ENCODE measurements at places on chromosomes 11 and 22. TPM values are rescaled to one million over a fixed set of nuclear protein-coding genes. Genes with fewer than 3 reads are reported as not detected.

DNA sequence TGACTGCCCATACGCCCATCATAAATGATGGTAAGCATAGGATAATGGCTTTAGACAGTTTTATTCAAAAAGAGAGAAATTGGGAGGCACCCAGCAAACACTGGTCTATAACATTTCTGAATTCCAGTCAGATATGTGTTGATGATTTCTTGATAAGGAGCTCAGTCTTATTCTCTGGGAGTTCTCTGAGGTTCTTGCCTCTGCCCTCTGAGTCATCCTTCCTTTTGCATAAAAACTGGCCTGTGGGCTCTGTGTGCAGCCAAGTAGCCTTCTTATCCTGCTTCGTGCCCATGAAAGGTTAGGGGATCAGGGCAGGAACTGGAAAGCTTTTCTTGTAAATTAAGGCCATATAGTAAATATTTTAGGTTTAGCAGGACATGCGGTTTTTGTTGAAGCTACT is 48.9 kb downstream of the FAR1 start:
- no peak for DNase-seq

DNA sequence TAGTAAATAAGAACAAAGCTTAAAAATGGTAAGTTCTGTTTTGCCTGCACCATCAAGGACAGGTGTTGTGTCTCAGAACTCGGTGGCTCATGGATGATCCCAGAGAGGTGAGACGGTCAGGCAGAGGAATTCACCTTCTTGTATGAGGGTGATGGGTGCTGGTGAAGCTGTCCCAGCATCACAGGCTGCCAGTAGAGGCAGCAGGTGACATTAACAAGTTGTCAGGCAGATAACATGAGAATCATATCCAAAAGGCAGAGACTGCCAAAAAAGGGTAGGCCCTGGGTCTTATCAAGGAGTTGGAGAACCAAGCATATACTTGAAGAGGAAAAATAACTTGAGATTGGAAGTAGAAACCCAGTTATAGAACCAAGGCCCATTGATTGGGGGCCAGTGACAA is 437.8 kb downstream of the DYNC2H1 start:
- no peak for DNase-seq

DNA sequence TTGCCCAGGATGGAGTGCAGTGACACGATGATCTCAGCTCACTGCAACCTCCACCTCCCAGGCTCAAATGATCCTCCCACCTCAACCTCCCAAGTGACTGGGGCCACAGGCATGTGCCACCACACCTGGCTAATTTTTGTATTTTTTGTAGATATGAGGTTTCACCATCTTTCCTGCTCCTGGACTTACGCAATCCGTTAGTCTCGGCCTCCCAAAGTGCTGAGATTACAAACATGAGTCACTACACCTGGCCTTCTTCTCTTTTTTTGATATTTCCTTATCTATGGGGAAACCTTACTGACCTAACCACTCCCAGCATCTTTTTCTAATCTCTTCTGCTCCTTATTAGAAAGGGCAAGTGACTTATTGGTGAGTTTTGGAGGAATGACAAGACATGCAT is 121.7 kb upstream of the CHORDC1 start:
- DNase-seq: no peak

- DNase-seq: no peak
These were observed 1.2 kb downstream of the DPAGT1 start for GRCh38 chr11:119100246-119100970.

- DNase-seq: peak; percentile 28
These were observed 1.2 kb downstream of the TOB2 start for GRCh38 chr22:41445129-41446056.

- DNase-seq: no peak
These were observed 1.7 kb downstream of the MALAT1 start for GRCh38 chr11:65500387-65501185.

- no peak for DNase-seq
These were observed 11.9 kb upstream of the CD44 start for GRCh38 chr11:35126879-35127581.

DNA sequence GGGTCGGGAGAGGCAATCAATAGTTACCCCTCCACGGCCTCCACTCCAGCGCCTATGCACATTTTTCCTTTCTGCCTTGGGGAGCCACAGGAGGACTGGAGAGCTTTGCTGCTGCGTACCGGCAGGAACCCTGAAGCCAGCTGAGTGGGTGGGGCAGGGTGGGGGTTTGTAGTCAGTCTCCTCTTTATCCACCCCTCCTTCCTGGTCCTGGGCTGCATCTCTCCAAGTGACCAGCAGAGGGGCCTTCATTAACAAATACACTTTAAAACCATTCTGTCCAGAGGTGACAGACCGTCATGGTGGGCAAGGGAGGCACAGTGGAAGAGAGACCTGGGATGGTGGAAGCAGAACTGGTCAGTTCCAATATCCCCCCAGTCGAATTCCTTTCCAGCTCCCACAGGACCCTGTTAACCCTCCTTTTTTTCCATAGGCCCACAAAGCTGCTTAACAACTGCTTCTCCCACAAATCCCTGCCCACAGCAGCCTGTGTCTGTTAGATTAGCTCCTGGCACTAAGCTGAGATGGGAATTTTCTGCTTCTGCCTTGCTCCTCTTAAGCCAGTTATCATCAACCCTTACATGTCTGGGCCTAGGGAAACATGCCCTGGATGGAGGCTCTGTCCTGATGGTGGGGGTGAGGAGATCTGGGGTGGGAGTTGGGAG is 3.9 kb upstream of the ABCG4 start:
- peak; percentile 78 for DNase-seq

- DNase-seq: no peak
These were observed 33.1 kb downstream of the TREH start for GRCh38 chr11:118646393-118646792.

Gene NEFH
- 0.73 TPM for total RNA-seq

Gene TMEM121B
- 9.0 TPM for total RNA-seq

Gene NXPE1
- not detected for total RNA-seq

Measured in cerebellum (tissue), 4 donors.